Effector memory CD8-positive, alpha-beta T cell (primary cell): ENCODE measurements at places on chromosomes 13 and 19.

GRCh38 chr13:40479196-40479845 lies 187.1 kb downstream of the FOXO1 start:
- no peak for DNase-seq

GRCh38 chr13:20394506-20394905 lies 131.2 kb downstream of the CRYL1 start:
- DNase-seq: no peak

- DNase-seq: no peak
Observed at GRCh38 chr19:11421371-11422098, 2.4 kb upstream of the RGL3 start.

- DNase-seq: no peak
Observed at GRCh38 chr13:80250213-80250810, 90.6 kb downstream of the SPRY2 start.

DNA sequence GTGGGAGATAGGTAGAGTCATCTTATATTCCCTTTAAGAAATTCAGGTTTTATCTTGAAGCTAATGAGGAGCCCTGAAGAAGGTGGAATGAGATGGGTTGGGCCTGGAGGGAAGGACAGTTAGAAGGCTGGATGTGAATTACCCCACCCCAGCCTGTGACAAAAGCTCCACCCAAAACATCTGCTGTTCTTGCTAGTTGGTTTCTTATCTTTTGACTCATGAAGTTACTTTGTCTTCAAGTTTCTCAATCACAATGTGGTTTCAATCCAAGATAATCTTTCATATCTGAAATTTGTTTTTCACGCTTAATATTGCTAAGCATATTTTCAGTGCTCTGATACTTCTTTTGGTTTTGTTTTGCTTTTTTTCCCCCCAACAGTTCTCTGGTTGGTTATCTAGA lies 38.3 kb upstream of the HMGB1 start:
- no peak for DNase-seq

DNA sequence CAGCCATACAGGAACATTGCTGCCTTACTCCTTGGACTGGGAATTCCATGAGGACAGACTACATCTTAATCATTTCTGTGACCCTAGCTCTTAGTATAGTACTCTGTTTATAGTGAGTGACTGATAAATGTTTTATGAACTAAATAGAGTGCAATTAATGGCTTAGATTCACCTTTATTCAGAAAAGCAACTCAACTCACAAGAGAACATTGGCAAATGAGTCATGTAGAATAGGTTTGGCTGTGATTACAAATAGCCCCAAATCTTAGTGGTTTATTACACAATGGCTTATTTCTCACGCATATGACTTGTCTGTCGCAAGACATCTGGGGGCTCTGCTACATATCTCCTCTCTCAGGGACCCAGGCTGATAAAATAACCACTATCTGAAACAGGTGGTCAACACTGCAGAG lies 121.6 kb upstream of the KL start:
- no peak for DNase-seq

- no peak for DNase-seq
Observed at GRCh38 chr13:74289107-74289506, 154.9 kb upstream of the KLF12 start.

- DNase-seq: peak; percentile 9
Observed at GRCh38 chr19:5403968-5404640, 51.1 kb upstream of the ZNRF4 start.

DNA sequence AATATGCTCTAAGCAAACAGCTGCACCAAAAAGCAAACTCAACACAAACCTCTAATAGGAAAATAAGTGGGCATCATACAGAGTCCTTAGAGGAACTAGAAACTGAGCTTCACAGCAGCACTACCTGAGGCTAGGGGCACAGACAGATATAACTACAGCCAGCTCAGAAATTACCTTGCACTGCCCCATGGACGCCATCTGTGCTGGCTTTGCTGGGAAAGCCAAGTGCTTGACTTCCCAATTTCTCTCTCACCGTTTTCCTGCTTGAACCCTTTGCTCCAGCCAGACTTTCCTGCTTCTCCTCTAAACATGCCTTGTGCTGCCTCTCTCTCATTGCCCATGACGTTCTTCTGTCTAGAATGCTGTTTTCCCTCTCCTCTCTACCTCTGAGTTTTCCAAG lies 29.3 kb downstream of the MTUS2 start:
- no peak for DNase-seq

- DNase-seq: no peak
Observed at GRCh38 chr19:45294291-45295029, 28.2 kb downstream of the CKM start.

GRCh38 chr19:46928951-46929350 lies 68.2 kb downstream of the ARHGAP35 start:
- no peak for DNase-seq

- no peak for DNase-seq
Observed at GRCh38 chr13:102567857-102568256, 28.9 kb upstream of the TPP2 start.

DNA sequence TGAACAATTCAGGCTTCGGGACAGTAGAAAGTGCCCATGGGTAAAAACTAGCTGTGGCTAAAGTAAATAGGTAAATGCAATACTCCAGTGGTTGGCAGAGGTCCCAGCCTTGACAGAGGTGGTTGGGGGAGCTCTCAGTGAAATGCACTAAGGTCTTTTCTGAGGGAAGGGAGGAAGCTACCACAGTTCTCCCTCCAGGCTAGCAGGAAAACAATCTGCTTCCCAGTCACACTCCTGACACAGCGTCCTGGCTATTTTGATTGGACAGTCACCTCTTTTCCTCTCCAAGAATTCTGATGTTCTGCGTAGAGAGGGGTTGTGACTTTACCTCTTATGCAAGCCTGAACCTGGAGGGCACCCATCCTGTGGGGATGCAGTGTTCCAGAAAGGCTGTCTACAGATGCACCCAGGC lies 128.7 kb downstream of the CYSLTR2 start:
- no peak for DNase-seq

- DNase-seq: no peak
Observed at GRCh38 chr19:43489310-43489709, 15.2 kb downstream of the PHLDB3 start.

GRCh38 chr13:100610391-100611347 lies 22.1 kb upstream of the GGACT start:
- DNase-seq: no peak

DNA sequence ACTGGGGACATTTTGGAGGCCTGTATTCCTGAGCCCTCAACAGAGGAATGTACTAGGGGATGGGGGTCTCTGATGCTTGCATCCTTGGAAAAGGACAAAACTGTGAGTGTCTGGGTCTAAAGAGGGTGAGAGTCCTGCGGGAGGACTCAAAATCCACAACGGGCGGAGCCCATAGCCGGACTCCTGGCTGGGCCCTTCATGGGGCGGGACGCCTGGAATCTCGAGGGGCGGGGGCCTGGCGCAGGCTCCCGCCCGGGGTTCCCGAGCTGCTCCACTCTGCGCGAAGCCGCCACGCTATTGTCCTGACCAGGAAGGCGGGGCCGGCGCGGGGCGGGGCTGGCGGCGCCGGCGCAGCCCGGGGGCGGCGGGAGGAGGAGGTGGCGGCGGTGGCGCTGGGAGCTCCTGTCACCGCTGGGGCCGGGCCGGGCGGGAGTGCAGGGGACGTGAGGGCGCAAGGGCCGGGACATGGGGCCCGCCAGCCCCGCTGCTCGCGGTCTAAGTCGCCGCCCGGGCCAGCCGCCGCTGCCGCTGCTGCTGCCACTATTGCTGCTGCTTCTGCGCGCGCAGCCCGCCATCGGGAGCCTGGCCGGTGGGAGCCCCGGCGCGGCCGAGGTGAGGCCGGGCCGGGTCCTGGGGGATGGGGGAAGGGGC lies at the start of gene APLP1:
Gene APLP1, plus strand, starts transcription at position 403 of the 651 bp plus-strand sequence. Its CDS starts 63 bp downstream, at position 466.
- peak; percentile 52 for DNase-seq

DNA sequence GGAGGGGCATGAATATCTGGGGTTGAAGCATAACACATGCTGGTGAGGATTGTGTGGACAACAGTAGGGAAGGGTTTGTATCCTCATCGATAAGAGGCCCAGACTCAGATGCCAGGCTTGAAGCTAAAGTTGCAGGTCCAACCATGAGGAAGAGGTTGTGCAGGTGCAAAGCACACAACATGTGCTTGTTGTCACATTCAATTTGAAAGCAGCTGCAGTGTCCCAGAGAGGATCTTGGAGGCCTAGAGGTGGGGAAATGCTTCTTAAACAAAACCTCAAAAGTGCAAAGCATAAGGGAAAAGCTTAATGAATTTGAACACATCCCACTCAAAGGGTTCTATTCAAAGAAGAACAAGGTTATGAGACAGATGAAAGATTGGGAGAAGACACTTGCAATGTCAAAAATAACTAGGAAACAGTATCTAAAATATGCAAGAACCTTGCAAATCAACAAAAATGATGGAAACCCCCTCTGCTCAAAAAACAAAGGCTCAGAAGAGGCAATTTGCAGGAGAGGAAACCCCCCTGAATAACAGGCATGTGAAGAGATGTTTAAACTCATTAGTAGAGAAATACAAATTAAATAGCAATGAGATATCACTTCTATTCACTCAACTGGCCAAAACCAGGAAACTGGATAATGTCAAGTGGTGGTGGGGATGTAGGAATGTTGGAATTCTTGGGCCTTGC lies 187.1 kb downstream of the KATNAL1 start:
- no peak for DNase-seq

GRCh38 chr19:50478901-50479715 lies 2.5 kb upstream of the GARIN5A start:
- DNase-seq: no peak

GRCh38 chr13:84377106-84377505 lies 494.8 kb upstream of the SLITRK1 start:
- no peak for DNase-seq

DNA sequence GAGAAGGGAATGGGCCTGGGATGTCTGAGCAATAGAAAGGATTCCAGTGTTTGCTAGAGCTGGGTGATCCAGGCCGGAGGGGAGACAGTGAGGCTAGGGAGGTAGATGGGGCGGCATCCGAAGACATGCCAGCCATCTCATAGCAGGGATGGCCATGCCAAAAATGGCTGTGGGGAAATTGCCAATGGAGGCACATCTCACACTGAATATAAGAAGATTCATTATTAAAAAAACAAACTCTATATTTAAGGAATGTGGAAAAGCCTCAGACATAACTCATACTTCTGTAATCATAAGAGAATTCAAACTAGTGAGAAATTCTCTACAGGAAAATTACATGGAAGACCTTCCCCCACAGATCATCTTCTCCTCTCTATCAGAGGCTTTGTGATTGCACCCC lies 289.2 kb downstream of the FGF9 start:
- no peak for DNase-seq

- no peak for DNase-seq
Observed at GRCh38 chr13:44431150-44431549, 57.5 kb downstream of the SERP2 start.

DNA sequence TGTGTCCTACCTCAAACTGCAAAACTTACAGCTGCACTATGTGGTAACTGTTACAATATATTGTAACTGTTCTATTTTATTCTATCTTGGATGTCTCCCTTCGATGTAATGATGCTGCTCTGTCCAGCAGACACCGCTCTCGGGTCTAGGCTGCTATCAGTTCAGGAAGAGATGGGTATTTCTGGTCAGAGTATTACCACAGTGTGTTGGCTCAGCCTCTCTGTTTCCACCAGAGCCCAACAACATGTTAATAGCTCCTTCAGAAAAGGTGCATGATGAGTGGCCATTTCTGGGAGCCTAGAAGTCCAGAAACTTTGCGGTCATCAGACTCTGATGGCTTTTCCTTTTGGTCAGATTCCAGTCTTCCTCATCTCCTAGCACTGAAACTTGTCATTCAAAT lies 35.9 kb upstream of the IGFL1 start:
- DNase-seq: no peak

GRCh38 chr19:10406191-10406590 lies 2.8 kb upstream of the CDC37 start:
- DNase-seq: no peak

GRCh38 chr19:45471931-45472562 lies 4.3 kb downstream of the FOSB start:
- no peak for DNase-seq

GRCh38 chr19:54172471-54173358 lies at the start of gene TMC4:
TSS of gene TMC4 (minus strand) at chr19:54173160. CDS start at chr19:54173117, 43 bp downstream.
- no peak for DNase-seq

- DNase-seq: no peak
Observed at GRCh38 chr19:29538146-29538545, 12.4 kb downstream of the VSTM2B start.

- no peak for DNase-seq
Observed at GRCh38 chr13:23570099-23570920, at the start of gene TNFRSF19. TSS of gene TNFRSF19 (plus strand) at chr13:23570412. CDS start at chr13:23590184, 19,772 bp downstream.

GRCh38 chr19:22882797-22883196 lies 50.7 kb downstream of the ZNF723 start:
- no peak for DNase-seq

- DNase-seq: no peak
Observed at GRCh38 chr13:44212633-44213396, 160.8 kb upstream of the SERP2 start.

DNA sequence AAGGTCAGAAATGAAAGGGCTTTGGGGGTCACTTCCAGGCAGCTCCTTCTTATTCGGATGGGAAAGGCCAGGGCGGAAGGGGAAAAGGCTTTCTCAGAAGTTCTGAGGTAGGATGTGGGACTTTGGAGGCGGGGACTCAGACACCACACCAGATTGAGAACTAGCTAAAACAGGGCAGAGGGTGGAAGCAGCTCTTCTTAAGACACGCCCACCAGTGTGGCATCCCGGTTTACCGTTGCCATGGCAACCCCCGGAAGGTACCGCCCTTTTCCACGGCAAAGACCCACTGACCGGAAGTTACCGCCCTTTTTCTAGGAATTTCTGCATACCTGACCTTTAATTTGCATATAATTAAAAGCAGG lies 3.8 kb upstream of the LILRA5 start:
- no peak for DNase-seq

DNA sequence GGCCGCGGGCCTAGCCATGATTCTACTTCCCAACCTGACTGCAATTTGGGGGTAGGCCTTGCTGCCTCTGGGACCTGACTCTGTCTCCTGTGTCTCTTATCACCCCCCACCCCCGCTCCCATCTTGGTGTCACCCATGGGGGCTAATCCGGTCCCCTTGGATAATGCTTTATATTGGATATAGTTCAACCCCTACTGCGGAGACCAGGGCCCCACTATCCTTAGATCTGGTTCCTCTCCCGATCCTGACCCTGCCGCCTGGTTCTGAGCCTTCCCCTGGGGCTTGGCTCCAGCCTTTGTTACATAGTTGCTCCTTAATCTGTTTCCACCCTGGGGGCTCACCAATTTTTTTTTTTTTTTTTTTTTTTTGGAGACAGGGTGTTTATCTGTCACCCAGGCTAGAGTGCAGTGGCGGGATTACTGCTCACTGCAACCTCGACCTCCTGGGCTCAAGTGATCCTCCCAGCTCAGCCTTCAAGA lies 1.3 kb downstream of the BLOC1S3 start:
- no peak for DNase-seq

- no peak for DNase-seq
Observed at GRCh38 chr13:72166102-72166650, 299.2 kb upstream of the DACH1 start.

- DNase-seq: no peak
Observed at GRCh38 chr13:79874396-79875360, 393.7 kb downstream of the NDFIP2 start.

DNA sequence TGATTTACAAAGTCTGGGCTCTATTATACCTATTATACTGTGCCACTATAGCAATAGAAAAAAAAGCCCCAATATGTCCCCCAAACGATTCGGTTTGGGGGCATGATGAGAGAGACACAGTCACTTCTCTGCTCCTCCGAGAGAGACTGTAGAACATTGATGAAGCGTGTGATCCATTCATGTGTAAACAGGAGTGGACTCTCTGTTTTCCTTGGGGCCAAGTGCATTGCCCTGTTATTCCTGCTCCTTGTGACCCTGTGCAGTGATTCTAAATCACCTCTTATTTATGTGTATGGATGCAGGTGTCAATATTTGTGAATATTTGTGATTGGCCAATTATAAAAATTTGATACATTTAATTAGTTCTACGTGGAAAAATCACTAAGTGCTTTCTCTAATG lies 17.0 kb downstream of the F10 start:
- no peak for DNase-seq

- DNase-seq: no peak
Observed at GRCh38 chr13:35703061-35703460, 226.6 kb upstream of the MAB21L1 start.
